Ascending aorta (tissue), 2 donors: ENCODE measurements at places on chromosomes 6 and 20.

DNA sequence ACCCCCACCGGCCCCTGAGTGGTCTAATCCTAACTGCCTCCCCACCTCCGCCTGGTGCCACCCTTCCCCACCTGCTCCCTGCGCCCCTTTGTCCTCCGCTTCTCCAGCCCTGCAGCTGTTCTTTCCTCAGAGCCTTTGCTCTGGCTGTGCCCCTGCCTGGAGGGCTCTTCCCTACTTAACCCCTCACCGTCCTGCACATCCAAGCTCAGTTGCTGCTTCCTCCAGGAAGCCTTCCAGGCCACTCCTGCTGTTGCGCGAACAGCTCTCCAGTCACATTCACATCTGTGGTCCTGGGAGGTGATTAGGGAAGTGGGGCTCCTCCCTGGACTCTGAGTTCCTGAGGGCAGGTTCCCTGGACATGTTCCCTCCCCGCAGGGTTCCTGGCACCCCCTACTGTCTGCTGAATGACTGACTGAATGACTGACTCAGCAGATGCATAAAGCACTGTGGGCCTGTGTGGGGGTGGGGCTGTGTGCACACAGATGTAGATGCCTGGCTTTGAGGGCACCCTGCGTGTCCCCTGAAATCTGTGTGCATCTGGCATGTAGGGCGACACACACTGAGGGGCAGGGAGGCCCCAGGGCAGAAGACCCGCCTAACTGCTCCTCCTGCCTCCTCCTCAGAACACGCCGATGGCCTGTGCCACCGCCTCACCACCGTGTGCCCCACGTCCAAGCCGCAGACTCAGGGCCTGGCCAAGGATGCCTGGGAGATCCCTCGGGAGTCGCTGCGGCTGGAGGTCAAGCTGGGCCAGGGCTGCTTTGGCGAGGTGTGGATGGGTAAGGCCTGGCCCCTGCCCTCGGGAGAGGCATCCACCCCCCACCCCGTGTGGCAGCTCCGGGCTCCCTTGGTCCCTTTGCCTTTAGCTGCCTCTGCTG, 51.4 kb downstream of the SRC start:
- no peak for DNase-seq

DNA sequence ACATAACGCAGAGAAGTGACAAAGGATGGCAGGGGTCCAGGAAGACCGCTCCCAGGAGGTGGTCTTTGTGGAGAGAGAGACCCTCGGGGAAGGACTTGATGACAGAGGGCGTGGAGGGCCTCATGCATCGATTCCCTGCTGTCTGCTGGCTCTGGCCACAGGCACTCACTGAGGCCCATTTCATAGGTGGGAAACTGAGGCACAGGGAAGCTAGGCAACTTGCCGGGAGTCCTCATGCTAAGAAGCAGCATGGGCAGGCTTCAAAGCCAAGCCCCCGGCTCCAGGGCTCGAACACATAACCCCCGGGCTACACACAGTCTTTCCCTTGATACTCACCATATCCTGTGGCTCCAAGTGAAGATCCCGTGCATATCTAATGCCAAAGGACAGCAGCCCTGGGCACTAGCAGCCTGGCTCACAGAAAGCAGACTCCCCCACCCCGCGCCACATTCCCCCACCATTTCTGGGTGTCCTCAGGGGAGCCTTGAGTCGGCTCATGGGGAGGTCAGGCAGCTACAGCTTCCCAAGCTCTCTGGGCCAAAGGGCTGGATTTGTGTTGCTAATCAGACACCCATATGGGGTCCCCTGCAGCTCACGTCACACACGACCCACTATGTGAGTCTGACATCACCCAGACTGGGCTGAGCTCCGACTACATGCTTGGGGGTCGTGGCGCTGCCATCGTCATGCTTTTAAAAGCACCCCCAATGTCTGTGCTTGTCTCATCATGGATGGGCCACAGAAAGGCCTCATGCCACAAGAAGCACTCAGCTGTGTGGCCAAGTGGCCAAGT, 130.9 kb upstream of the PMEPA1 start:
- no peak for DNase-seq

- DNase-seq, result no peak
Measured at GRCh38 chr6:52887910-52888524, 21.5 kb downstream of the GSTA3 start.

DNA sequence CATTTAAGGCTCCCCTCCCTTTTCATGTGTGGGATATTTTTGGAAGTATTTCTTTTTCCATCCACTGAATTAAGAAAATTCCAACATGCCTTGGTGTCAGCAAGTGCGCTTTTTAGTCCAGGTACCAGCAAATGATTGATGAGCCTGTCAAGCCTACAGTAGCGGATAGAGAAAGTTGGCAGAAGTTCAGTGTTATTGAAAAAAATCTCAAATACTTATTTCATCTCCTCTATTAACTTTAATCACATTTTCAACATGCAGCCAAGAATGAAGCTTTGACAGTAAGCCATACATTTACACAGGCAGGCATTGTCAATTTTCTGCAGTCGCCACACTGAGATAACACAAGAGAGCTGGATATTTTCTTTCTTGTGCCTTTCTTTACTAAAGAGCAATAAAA, 50.4 kb downstream of the BLOC1S5 start:
- DNase-seq, result no peak

DNA sequence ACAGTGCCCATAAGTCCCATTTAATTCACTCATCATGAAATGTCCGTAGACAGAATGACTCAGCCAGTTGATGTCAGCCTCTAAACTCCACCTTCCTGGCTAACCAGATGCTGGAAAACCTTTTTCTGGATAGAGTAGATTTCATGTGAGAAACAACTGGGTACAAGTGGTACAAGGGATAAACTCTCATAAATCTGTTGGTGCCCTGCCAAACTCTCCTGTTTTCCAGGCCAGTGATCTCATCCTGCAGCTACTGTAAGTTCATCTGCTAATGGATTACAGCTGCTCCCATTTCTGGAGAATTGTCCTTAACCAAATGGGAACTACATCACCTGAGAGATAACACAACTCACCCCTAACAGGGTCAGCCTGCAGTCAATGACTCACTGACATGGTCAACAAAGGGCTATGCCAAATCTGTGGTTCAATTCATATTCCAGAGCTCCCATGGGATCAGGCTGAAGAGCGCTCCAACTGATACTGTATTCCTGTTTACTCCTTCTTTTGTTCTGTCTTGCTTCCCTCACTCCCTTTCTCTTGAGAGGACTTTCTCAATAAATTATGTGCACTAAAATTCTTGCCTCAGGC, 210.1 kb upstream of the HDDC2 start:
- DNase-seq, result no peak

DNA sequence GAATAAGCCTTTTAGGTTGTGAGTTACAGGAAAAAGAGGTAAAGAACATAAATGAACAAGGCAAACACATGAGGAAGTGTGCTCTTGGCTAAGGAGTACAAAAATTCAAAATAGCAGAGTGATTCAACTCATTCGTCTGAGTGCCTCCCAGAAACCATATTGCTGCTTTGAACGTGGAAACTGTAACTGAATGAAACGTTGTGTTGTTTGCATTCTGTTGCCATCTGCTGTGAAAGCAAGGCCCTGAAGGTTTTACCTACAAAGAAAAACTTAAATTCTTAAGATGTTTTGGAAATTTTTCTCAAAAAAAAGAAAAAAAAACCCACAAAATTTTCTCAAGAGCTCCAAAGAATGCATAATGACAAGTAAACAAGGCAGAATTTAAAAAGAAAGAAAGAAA, 375.4 kb upstream of the HS3ST5 start:
- no peak for DNase-seq

GRCh38 chr20:41178495-41178894, 41.2 kb downstream of the PLCG1 start:
- no peak for DNase-seq

DNA sequence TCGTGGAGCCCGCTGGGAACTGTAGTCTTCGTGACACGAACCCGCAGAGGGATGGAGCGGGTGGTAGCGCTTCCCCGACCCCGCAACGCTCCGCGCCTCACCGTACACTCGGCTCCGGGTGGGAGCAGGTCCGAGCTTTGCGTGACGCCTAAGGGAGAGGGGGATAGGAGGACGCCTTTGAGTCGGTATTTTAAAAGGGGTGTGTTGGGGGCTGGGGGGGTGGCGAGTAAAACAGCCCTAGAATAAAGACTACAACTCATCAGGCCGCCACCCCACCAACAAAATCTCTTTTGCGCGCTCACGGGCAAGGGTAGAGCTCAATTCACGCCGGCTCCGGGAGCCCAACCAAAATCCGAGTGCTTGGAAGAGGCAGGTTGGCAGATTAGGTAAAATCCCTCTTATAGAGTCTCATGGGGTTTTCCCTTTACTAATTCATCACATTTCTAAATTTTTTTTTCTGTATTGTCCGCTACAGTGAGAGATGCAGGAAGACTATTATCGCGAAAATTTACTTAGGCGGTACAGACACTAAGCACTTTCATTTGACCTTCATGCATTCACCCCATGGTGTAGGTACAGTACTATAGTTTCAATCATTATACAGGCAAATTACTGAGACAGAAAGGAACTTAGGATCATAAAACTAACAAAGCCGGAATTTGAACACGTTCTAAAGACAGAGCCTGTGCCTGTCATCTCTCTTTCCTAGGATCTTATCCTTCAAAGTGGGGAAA, 706 bp upstream of the SNX14 start:
- DNase-seq, result no peak

DNA sequence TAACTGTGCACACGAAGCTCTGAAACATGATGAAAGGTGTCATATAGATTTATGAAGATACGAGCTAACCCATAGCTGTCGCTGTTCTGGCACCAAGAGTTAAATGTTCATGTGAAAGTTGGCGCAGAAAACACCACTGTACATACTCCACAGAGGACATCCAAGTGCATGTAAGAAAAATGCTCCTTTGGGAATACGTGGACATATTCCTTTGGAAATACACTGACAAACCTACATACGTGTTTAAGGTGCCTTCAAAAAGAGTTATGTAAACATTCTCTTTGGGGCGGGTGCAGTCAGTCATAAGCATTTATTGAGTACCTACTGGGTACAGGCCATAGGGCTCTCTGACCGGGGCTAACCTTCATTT, 723 bp upstream of the ARID1B start:
- no peak for DNase-seq

- DNase-seq, result no peak
Measured at GRCh38 chr20:2416541-2417212, 36.0 kb downstream of the TGM6 start.

GRCh38 chr20:21632031-21632734, 73.3 kb upstream of the PAX1 start:
- no peak for DNase-seq

DNA sequence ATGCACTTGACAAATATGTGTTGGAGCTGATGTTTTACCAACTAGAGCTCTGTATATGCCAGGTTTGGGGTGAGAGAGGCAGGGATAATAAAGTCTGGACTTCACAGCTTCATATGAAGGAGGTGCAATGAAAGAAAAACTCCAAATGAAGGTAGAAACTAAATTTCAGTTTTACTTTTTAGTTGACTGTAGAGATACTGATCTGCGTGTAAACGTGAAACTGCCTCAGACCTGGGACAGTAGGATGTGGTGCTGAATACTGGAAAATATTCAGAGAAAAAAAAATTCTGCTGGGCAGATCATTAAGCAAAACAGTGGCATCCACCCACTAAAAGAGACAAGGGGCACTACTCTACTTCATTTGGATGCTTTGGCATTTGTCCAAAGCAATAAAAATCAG, 94.5 kb downstream of the BACH2 start:
- no peak for DNase-seq

- DNase-seq, result no peak
Measured at GRCh38 chr20:18639501-18639979, 51.7 kb downstream of the DTD1 start.

- no peak for DNase-seq
Measured at GRCh38 chr6:35724059-35724458, 12.8 kb upstream of the ARMC12 start.
